HuH-7.5 (cell line): ENCODE measurements at places on chromosomes 5 and 9.

GRCh38 chr9:4211806-4212205 lies 88.1 kb downstream of the GLIS3 start:
- no peak for DNase-seq

- no peak for DNase-seq
These were observed 102.5 kb upstream of the ERCC6L2 start for GRCh38 chr9:95773053-95773418.

- no peak for DNase-seq
These were observed 79.1 kb downstream of the LHFPL2 start for GRCh38 chr5:78569441-78569840.

DNA sequence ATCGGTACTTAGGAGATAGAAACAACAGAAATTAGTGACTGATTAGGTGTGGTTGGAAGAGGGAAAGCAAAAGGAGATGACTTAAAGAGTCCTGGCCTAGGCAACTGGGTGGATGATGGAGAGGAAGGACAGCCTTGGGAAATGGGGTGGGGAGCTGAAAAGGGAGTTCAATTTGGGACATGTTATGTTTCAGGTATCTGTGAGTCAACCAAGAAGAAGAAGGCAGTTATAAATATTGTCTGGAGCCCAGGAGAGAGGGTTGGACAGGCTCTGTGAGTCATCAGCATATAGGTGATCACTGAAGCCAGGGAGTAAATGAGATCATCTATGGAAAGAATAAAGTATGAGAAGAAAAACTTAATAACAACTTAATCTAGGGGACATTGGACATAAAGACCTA lies 357.7 kb downstream of the NPR3 start:
- no peak for DNase-seq

- DNase-seq = no peak
These were observed 86.2 kb downstream of the DOCK2 start for GRCh38 chr5:169723103-169723831.

DNA sequence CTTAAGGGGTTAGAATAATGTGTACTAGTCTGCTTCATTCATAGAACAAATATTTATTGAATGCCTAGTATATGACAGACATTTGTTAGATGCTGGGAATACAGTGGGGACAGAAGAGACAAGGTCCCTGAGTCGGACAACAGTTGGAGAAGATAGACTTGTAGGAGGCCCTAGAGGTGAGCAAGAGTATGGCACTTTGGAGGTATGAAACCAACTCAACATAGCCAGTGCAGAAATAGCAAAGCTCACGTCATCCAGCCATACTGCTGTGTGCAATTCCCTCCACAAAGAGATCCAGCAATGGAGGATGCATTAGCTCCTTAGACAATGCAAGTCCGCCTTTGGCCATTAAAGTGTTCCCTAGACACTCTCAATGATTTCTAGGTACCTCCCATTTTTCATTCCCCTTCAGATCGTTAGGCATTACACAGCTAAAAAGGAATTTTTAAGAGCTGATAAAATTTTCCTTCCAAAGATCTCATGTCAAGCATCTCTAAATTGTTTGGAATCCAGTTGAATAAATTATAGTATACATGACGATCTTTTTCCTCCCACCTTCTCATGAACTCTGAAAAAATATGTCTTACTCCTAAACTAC lies 1949.6 kb upstream of the WWC1 start:
- DNase-seq = no peak

DNA sequence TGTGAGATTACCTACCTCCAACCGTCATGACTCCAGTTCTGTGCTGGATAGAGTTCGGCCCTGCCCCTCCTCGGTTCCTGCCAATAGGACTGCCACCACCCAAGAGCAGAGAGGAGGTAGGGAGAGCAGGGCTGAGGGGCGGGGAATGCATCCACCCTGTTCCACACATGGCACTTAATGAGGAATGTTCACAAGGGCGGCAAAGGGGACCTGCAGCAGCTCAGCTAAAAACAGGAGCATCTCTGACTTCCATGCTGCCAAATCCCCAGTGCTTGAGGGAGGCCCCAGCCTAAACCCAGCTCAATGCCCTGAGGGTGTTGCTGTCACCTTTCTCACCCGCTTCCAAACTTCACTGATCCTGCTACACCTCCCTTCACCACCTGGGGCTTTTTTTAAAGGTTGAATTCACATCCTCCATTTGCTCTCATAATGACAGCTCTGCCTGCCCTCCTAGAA lies 7.8 kb upstream of the DELE1 start:
- DNase-seq = peak; percentile 30

DNA sequence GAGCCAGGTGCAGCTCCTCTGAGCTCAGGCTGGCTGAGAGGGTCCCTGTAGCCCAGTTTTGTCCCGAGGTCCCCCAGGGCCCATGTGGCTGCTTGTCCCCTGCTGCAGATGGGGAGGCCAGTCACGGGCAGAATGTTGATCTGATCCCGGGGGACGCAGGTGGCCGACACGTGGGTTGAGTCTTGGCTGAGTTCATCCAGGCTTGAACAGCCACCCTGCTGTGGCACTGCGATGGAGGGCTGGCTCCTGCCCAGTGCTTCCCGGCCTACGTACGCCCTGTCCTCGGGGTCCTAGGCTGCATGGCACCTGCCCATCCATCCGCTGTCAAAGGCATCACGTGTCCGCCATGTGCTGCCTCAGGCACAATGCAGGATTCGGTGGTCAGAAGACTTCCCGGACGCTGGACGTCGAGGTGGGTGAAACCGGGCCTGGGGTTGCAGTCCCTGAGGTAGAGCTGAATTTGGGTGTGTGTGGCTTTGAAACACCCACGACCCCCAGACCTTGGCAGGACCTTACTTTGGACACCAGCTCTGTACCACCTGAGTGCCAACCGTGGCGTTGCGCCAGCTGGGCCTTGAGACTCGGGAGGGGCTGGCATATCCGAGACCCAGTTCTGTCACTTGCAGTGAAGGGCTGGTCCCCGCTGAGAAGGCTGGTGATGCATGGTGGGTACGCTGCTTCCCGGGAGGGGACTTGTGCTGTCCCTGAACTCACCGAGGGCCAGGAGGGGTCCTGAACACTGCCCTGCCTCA lies 22.3 kb downstream of the RXRA start:
- no peak for DNase-seq
